NCI-H748 treated with DMSO at 0.1 percent for 48 hours (cell line): ENCODE measurements at places on chromosomes 16 and 17.

DNA sequence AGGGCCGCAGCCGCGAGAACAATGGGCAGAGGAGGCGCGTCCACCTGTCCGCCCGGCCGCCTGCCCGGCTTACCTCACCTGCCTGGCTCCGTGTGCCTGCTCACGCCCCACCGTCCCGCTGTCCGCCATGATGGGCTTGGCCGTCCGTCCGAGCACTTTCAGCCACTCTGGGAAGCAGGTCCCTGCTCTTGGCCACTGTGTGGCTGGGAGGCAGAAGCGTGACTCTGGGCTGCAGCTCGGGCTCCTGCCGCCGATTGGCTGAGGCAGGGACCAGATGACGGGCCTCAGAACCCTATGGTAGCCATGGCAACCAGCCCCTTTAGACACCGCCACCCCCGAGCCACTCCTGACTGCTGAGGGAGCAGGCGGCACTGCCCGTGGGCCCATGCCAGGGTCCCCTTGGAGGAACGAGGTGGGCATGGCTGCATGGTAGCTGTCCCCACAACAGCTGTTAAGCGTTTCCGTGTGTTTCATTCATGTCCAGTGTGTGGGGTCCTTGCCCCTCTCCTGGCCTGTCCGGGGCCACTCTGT lies 8.9 kb upstream of the AXIN1 start:
- DNase-seq, result no peak

GRCh38 chr17:81210868-81211267 lies 11.9 kb downstream of the CEP131 start:
- DNase-seq, result no peak

DNA sequence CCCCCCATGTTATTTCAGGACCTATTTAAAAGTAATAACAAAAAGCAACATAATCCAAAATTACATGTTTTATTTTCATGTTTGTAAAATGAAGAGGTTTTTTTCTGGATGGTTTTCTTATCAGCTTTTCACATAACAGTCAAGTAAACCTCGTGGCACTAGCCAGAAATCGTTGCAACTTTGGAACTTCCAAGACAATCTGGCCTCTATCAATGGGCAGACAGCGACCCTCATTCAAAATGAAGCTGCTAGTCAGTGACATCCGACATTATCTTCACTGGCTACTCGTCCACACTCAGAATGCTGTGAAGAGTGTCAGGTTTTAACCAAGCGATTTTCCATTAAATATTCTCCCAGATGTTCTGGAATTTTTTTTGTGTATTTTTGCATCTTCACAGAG lies 22.7 kb downstream of the ZNF652 start:
- DNase-seq, result no peak

DNA sequence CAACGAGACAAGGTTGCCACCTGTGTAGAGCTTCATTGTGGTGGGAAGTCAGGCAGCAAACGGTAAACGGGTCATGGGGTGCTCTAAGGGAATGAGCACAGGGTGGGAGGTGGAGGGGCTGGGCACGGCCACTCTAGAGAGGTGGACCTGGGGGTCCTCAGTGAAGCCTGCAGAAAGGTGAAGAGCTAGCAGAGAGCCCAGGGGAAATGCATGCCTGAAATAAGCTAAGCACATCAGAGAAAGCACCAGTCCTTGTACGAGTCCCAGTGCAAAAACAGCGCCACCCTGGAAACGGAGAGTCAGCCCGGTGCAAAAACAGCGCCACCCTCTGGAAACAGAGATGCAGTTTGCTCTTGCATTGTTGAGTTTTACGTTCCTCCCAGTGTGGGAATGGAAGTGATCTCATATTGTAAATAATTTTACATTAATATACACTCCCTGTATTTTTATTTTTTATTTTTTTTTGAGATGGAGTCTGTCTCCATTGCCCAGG lies 65.0 kb downstream of the TBC1D16 start:
- DNase-seq, result no peak

DNA sequence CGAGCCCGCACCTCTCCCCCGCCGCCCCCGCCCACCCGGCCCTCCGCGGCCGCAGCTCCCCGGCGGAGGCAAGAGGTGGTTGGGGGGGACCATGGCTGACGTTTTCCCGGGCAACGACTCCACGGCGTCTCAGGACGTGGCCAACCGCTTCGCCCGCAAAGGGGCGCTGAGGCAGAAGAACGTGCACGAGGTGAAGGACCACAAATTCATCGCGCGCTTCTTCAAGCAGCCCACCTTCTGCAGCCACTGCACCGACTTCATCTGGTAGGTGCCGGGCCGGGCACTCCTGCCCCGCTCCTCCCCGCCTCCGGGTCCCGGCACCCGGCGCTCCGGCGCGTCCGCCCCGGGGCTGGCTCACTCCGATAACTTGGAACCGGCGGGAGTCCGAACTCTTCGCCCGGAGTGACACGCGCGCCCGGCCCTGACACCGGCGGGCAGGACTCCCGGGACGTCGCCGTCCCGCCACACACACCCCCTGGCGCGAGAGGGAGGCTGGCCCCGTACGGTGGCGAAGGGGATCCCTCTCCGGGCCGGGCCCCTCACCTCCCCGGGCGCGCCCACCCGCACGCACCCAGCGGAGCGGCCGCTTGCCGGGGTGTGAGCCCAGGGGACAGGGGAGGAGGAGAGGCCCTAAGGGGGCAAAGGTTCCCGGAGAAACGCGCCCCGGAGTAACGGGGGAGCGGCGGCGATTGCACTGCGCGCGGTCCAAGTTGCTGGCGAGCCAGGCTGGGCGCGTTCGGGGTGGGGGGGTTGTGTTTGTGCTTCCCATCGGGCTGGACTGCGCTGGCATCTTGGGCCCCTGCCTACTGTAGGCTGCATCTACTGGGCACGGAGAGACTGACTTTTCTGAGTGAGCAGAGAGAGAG lies 581 bp downstream of the PRKCA start:
- DNase-seq, result no peak

DNA sequence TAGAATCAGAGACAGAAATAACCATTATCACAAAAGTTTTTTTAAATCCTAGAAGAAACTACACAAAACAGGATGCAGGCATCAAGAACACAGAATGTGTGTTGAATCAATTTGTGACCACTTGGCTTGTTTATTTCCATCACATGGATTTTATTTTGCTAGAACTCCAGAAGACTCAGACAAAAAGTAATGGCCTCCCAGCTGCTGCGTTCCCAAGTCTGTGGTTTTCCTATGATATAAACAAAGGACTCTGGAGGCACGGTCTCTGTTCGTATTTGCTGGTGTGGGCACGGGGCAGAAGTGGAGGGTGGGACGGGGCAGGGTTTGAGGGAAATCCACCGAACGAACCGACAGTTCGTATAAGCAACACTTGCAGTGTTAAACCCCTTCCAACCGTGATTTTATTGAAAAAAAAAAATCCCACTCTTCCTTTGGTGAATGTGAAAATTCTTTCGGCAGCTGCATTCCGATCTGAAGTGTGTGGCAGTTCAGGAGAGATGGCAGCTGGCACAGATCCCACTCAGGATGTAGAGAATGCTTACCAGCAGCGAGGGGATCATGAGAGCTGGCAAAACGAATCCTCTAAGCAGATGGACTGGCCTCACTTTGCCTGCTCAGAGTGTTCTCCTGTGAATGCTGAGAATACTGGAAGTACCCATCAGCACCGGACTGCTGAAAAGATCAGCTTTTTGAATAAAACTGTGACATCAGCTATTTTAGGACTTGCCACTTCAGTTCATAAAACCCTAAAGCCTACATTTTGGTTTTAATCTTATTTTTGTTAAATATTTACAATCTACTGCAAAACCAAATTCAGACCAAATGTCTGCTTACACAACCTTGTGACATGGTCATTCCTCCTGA lies 165.2 kb downstream of the VPS53 start:
- DNase-seq, result no peak

GRCh38 chr16:58317608-58318152 lies 22.9 kb upstream of the PRSS54 start:
- DNase-seq, result no peak

DNA sequence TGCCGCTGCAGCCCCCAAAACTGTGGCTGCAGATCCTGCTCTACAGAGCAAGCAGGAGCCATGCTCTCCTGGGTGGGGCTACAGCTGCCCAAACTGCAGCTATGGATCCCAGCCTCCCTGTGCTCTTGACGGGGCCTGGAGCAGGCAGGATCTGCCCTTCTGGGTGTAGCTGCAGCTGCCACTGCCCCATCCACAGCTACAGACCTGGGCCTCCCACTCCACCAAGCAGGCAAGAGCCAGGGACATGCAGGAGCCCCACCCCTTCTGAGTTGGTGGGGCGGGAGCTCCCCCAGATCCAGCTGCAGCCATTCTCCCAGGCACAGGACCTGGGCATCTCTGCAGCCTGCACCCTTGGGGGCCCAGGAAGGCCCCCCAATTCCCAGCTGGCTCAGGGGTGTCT lies 551.2 kb upstream of the CA10 start:
- no peak for DNase-seq

DNA sequence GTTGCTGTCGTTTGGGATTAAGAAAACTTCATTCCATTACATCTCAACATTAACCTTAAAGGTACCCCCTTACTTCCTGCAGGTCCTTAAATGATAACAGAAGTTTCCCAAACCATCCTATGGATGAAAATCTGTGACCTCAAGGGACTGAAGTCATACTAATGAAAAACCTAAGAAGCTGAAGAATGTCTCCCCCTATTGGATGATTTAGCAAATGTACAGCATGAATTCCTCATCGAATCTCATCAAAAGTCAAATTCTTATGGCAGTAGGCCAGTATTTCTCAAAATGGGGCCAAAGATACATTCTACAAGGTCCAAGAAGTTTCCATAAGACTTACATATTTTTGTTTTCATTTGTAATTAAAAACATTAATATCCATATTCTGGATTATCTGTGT lies 13.5 kb downstream of the SCO1 start:
- DNase-seq, result no peak

GRCh38 chr17:58531122-58531521 lies 16.7 kb upstream of the MTMR4 start:
- DNase-seq, result no peak

- DNase-seq, result no peak
These were observed 52.8 kb downstream of the GSG1L start for GRCh38 chr16:28010671-28011070.

DNA sequence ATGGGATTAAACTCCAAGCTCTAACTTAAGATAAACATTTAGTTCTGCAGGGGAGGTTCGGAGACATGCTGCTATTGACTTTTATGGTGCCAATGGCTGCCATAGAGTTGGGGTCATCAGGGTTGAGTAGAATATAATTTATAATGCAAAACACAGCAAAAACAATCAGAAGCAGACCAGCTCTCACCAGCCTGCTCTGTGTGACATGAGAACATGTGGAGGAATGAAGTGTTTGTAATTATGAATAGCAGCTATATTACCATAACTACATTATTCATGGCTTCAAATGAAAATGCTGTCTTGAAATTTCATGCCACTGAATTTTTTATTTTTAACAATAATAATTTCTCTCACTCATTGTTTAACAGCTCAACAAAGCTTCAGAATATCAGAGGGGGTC lies 645.6 kb upstream of the CDH8 start:
- no peak for DNase-seq

GRCh38 chr16:72996291-72997062 lies 51.5 kb downstream of the ZFHX3 start:
- no peak for DNase-seq
